ENCODE measurements at places on chromosomes 11 and 22.

DNA sequence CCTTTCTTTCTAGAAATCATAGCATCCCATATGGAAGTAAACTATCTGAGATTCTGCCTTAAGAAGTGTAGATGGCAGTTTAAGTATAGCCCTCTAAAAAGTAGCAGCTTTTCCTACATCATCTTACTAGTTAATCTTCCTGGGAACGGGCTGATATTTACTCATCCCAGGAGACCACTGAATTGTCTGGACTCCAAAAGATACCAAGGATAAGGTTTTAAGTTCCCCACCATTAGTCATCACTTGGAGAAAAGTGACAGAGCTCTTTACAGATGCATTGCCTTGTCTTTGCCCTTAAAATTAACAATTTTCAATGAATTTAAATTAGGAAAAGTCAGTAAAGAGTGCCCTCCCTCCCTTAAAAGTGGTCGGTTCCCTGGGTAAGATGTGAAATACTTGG is 129.5 kb downstream of the MAML2 start:
- DNase-seq = no peak

DNA sequence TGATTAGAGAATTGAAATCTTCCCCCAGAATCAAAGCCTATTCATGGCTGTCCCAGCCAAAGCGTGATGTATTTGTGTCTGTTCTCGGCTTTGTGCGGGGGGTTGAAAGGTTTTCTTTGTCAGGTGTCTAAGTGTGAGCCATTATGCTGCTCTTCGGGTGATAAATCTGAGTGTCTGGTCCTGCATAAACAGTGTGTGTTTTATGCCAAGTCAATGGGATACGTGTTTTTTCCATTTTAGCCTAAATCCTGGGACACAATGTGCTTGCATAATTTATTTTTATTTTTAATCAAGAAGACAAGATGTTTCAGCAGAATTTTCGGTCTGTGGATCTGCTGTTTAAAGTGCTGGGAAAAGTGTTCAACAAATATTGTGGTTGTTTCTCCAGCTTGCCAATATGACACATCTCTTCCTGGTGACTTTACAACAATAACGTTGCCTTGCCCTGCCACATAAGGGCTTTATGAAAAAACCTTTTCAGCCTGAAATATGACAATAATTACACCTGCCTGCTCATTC is 267.8 kb downstream of the TBC1D22A start:
- no peak for DNase-seq

GRCh38 chr11:8356216-8356615 is 92.5 kb upstream of the LMO1 start:
- no peak for DNase-seq

- no peak for DNase-seq
Observed at GRCh38 chr11:108975026-108975425, 310.2 kb downstream of the DDX10 start.

DNA sequence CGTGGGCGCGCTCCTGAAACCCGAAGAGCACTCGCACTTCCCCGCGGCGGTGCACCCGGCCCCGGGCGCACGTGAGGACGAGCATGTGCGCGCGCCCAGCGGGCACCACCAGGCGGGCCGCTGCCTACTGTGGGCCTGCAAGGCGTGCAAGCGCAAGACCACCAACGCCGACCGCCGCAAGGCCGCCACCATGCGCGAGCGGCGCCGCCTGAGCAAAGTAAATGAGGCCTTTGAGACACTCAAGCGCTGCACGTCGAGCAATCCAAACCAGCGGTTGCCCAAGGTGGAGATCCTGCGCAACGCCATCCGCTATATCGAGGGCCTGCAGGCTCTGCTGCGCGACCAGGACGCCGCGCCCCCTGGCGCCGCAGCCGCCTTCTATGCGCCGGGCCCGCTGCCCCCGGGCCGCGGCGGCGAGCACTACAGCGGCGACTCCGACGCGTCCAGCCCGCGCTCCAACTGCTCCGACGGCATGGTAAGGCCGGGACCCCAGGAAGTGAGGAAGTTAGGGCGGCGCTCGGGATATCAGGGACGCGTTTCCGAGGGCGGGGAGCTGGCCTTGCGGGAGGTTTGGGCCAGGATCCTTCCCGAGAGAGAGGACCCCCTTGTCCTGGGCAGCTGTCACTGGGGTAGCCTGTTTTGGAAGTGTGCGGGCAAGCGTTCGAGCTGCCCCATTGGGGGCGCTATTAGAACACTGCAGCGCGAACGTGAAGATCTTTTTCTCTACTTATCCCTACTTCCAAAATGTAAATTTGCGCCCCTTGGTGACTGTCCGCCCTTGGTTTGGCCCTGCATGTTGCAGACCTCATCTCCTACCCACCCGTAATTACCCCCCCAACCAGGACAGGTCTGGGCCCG is 796 bp downstream of the MYOD1 start:
- DNase-seq = no peak

DNA sequence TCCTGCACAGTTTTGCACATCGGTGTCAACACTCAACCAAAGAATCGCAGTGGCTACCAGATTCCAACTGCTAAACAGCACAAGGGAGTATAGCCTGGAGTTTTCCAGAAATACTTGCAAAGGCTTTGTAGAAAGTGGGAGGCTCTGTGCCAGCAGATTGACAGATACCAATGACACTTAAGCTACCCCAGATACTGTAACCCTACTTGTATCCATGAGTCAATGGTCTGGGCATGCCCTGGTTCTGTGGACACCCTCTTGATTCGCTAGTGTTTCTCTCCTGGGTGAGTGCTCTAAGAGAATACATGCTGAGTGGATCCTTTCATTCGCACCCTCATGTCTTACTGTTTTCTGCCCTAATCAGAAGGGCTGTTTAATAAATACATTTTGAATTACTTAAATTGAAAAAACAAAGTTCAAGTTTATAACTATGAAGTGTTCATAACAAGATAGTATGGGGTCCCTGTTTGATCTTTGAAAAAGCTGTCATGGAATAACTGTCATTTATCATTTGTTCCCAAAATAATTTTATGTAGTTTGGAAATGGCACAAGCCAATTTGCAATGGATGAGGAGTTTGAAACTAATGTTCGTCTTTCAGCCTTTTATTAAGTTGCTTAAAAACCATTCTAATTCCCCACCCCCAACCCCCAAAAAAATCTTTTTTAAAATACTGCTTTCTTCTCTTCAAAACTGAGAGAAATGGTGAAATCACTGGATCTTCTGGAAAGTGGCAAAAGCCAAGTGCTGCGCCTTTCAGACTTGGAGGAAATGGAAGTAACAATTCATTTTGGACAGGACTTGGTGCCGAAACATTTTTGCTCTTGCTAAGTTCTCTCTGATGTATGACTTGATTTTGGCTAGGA is 600.5 kb upstream of the TENM4 start:
- DNase-seq = no peak

DNA sequence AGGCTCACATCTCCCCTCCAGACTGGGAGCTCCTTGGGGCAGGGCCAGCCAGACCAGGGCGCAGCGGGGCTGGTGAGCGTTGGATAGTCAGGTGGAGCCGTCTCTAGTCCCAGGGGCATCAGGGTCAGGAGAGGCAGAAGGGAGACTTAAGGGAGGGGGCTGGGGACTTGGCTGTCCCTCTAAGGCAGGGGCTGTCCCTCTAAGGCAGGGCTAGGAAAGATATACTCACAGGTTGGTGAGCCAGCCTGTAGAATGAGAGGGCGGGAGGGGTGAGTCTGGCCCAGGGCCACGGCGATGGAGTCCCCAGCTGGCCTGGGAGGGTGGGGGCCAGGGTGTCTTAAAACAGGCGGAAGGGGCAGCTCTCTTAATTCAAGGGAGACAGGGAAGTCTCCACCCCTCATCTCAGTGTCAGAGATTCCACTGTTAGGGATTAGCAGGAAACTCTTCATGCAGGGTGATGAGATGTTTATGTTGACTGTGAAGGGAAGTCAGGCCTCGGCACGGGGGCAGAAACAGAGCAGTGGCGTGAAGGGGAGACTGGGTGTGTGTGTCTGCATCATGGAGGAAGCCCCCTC is 11.3 kb downstream of the P2RY2 start:
- no peak for DNase-seq

- DNase-seq = no peak
Observed at GRCh38 chr22:22714600-22715335, 70.4 kb downstream of the GGTLC2 start.
